Prostate gland (tissue), 2 donors: ENCODE measurements at places on chromosomes 7 and 10. TPM values are rescaled to one million over a fixed set of nuclear protein-coding genes. Genes with fewer than 3 reads are reported as not detected.

CCL26 gene
- total RNA-seq: not detected

GRCh38 chr7:55964261-55965099, at the start of gene NIPSNAP2:
NIPSNAP2 (plus strand) TSS chr7:55964585; CDS start chr7:55964610, 25 bp downstream.
- H3K36me3 ChIP-seq: no peaks in the 10 kb centered on the region
- DNase-seq: peak; percentile 39
- no peaks in the 10 kb centered on the region for H3K27me3 ChIP-seq
- peak within 1 kb of the TSS; percentile 64 for H3K4me3 ChIP-seq
- peak within 1 kb of the TSS; percentile 96 for H3K27ac ChIP-seq

GRID1 gene
- total RNA-seq: 10.0 TPM

DNA sequence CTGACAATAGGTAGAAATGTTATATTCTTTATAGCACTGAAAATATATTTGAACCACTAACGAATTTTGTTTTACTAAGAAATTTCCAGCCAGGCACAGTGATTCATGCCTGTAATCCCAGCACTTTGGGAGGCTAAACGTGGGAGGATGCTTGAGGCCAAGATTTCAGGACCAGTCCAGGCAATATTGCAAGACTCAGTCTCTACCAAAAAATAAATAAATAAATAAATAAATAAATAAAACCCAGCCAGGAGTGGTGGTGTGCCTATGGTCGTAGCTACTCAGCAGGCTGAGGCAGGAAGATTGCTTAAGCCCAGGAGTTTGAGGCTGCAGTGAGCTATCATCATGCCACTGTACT, 39.8 kb downstream of the PIP4K2A start:
- no peak overlapping the region for H3K4me3 ChIP-seq
- no peaks in the 10 kb centered on the region for H3K4me1 ChIP-seq
- H3K27ac ChIP-seq: no peak overlapping the region
- no peak for DNase-seq
- H3K27me3 ChIP-seq: no peaks in the 10 kb centered on the region
- no peaks in the 10 kb centered on the region for H3K36me3 ChIP-seq

DNA sequence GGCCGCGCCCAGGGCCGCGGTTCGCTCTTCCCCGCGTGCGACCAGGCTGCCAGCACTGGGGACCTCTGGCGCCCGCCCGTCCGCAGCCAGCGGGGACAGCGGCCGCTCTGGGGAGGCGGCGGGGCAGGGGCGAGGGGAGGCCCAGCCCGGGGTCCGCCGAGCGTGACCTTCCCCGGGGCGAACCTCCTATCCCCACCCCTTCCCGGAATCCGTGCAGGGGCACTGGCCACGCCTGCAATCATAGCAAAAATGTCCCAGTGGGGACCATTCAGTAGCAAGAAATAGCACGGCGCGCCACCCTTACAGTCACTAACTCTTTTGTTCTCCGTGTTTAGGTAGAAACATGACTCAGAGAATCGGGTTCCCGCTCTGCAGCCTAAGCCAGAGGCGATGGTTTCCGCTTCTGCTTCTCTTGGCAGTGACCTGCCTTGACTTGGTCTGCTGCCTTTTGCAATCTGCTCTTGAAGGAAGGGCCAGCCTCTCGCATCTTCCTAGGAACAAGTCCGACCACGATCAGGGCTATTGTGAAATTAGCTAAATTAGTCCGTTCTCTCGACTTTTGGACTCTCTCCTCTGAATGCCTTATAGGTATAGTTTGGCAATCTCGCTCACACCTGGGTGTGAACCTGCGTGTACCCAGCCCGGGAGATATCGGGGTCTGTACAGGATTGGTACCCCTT, 79.3 kb upstream of the ACBD5 start:
- DNase-seq: peak; percentile 58
- H3K4me3 ChIP-seq: peak overlapping the region; percentile 19
- H3K36me3 ChIP-seq: no peaks in the 10 kb centered on the region
- H3K27ac ChIP-seq: no peak overlapping the region

DNA sequence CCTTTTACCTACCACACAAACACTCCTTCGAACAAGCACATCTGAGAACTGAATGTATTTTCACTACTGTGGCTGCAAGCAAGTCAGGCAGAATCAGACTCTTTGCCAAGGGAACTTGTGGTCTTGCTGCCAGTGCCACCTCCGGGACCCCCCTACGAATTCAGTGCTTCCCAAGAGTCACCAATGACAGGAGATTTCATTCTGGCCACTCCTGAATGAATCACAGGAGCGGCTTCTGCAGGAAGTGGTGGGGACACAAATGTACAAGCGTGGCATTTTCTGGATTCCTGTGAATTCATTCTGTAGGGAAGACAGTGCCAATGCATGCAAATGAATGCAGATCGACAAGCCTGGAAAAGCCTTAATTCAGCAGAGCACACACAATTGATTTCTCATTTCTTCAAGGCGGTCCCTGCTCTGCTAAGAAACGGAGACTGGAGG, 161.2 kb downstream of the CAMK1D start:
- H3K4me3 ChIP-seq: no peak overlapping the region
- H3K27me3 ChIP-seq: no peaks in the 10 kb centered on the region
- no peak for DNase-seq
- no peaks in the 10 kb centered on the region for H3K4me1 ChIP-seq

GRCh38 chr10:72170263-72170662, 45.5 kb upstream of the ANAPC16 start:
- no peak overlapping the region for H3K27ac ChIP-seq
- no peaks in the 10 kb centered on the region for H3K36me3 ChIP-seq
- H3K27me3 ChIP-seq: no peaks in the 10 kb centered on the region
- DNase-seq: no peak
- no peaks in the 10 kb centered on the region for H3K4me1 ChIP-seq

DNA sequence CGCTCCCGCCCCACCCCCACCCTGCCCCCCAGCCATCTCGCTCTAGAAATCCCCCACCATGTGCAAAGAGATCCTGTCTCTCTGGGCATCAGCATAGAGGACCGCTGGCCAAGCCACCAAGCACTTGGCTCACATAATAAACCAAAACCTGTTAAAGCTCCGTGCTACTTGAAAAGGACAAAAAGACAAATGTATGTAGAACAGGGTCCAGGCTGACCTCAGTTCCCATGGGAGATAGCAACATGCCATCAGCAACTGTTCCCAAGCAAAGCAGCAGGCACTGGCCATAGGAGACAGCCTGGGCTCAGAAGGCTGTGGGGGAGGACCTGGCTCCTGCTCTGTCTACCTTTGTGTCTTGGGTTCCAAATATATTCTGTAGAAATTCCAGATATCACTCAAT, 38.4 kb upstream of the GDF10 start:
- H3K27ac ChIP-seq: no peak overlapping the region
- H3K27me3 ChIP-seq: no peaks in the 10 kb centered on the region
- no peaks in the 10 kb centered on the region for H3K36me3 ChIP-seq
- no peak for DNase-seq
- H3K4me3 ChIP-seq: no peak overlapping the region
- H3K4me1 ChIP-seq: no peaks in the 10 kb centered on the region

DNA sequence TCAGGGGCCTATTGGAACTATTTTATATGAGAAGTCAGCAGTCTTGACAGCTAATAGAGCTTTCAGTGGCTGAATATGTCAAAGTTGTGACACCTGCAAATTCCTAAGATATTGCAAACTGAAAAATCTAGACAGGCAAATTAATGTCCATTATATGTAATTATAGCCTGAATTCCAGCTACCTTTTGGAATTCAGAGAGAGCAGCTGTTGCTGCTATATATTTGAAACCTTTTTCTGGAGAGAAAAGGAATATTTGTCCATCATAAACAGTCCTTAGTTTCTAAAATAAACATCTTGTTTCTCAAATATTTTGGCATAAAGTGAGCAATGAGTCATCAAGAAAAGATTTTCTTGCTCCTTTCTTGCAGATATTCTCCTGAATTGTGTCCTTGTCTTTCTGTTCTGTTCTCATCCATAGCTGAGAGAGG, 408.9 kb upstream of the SEMA3D start:
- H3K4me1 ChIP-seq: no peaks in the 10 kb centered on the region
- DNase-seq: no peak
- no peaks in the 10 kb centered on the region for H3K36me3 ChIP-seq
- no peaks in the 10 kb centered on the region for H3K27me3 ChIP-seq
- no peak overlapping the region for H3K4me3 ChIP-seq

- H3K4me1 ChIP-seq: peaks cover 9% of the 10 kb centered on the region
- H3K27me3 ChIP-seq: no peaks in the 10 kb centered on the region
- peak overlapping the region; percentile 73 for H3K27ac ChIP-seq
Measured at GRCh38 chr10:97718178-97718577, 4.6 kb downstream of the MARVELD1 start.

DNA sequence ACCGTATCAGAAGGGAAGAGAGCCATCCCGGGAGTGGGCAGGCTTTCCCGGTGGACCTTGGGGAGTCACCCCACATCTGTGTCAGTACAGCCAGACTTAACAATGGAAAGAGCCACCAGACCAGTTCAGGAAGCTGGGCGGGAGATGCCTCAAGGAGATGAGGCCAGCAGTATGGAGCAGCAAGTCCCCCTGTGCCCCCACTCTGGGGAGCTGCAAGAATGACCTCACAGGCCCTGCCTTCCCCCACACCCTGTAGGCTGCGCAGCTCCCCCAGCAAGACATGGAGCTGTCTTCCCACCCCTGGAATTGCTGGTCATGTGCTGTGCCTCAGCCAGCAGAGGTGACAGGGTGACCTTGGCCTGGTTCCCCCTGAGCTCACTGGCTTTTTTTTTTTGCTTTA, 76.8 kb upstream of the INSIG1 start:
- H3K27me3 ChIP-seq: no peaks in the 10 kb centered on the region
- no peak overlapping the region for H3K4me3 ChIP-seq
- DNase-seq: no peak

DNA sequence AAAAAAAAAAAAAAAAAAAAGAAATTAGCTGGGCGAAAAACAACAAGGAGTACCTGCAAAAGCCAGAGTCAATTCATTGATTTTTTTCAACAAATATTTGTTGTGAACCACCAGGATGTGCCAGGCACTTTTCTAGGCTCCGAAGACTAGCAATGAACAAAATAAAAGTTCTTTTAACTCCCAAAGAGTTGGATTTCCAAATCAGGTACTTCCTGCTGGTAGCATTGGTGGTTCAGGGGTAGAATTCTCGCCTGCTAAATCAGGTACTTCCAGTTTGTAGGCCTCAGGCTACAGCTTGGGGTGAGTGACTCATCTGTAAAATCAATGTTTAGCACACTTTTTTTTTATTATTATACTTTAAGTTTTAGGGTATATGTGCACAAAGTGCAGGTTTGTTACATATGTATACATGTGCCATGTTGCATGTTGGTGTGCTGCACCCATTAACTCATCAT, 10.9 kb downstream of the PPA1 start:
- H3K4me3 ChIP-seq: no peak overlapping the region
- H3K27me3 ChIP-seq: no peaks in the 10 kb centered on the region
- no peak overlapping the region for H3K27ac ChIP-seq
- H3K36me3 ChIP-seq: no peaks in the 10 kb centered on the region
- peak; percentile 43 for DNase-seq

- no peaks in the 10 kb centered on the region for H3K36me3 ChIP-seq
- peak overlapping the region; percentile 47 for H3K27ac ChIP-seq
- no peaks in the 10 kb centered on the region for H3K4me1 ChIP-seq
- no peak overlapping the region for H3K4me3 ChIP-seq
- H3K27me3 ChIP-seq: no peaks in the 10 kb centered on the region
Measured at GRCh38 chr10:102753718-102754117, 10.0 kb downstream of the WBP1L start.

GRCh38 chr10:60465801-60466200, 76.1 kb upstream of the ANK3 start:
- H3K27ac ChIP-seq: no peak overlapping the region
- DNase-seq: no peak
- no peak overlapping the region for H3K4me3 ChIP-seq

DNA sequence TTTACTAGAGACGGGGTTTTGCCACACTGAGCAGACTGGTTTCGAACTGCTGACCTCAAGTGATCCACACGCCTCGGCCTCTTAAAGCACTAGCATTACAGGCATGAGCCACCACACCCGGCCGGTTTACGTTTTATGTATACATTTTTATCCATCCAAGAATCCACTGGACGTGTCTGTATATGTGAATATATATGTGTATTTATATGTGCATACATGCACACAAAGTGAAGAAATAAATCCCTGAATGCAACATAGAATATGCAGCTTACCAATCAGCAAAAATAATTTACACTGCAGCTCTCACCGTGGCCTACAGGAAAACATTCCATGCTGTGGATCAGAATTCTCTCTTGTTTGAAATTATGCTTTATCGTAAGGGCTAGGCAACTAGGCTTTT, 23.3 kb downstream of the DCLRE1C start:
- no peaks in the 10 kb centered on the region for H3K36me3 ChIP-seq
- H3K4me3 ChIP-seq: no peak overlapping the region
- no peaks in the 10 kb centered on the region for H3K27me3 ChIP-seq
- no peak overlapping the region for H3K27ac ChIP-seq
- no peak for DNase-seq
- H3K4me1 ChIP-seq: no peaks in the 10 kb centered on the region

ATP6V0A4 gene
- 1.2 TPM for total RNA-seq

DNA sequence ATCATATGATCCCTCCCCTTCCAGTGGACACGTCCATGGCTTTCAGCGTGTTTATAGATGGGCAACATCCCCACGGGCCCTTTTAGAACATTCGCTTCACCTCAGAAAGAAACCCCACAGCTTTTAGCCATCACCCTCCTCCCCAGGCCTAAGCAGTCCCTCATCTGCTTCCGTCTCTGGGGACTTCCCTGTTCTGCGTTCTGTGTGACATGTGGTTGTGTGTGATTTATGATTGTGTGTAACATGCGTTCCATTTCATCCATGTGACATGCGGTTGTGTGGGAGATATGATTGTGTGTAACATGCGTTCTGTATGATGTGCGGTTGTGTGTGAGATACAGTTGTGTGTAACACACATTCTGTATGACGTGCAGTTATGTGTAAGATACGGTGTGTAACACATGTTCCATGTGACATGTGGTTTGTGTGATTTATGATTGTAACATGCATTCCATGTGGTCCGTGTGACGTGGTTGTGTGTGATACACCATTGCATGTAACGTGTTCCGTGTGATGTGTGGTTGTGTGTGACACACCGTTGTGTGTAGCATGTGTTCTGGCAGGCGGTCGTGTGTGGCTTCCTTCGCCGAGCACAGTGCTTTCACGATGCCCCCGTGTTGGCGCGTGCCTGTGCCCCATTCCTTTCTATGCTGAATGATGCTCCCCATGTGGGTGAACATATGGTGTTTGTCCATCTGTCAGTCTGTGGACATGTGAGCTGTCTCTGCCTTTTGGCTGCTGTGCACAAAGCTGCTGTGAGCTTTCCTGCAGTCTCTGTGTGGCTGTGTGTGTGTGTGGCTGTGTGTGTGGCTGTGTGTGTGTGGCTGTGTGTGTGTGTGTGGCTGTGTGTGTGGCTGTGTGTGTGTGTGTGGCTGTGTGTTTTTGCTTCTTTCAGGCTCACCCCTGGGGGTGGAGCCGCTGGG, 26.2 kb downstream of the PWWP2B start:
- H3K4me1 ChIP-seq: peaks cover 33% of the 10 kb centered on the region
- no peak overlapping the region for H3K4me3 ChIP-seq
- no peak for DNase-seq
- H3K27ac ChIP-seq: peak overlapping the region; percentile 89

GRCh38 chr10:70368774-70369482, 13.5 kb downstream of the LRRC20 start:
- H3K4me3 ChIP-seq: no peak overlapping the region
- no peaks in the 10 kb centered on the region for H3K4me1 ChIP-seq
- DNase-seq: no peak
- H3K27me3 ChIP-seq: no peaks in the 10 kb centered on the region
- no peak overlapping the region for H3K27ac ChIP-seq

- H3K4me1 ChIP-seq: no peaks in the 10 kb centered on the region
- H3K27ac ChIP-seq: no peak overlapping the region
- H3K27me3 ChIP-seq: no peaks in the 10 kb centered on the region
- no peak for DNase-seq
- H3K4me3 ChIP-seq: no peak overlapping the region
Measured at GRCh38 chr10:95404462-95404858, 113.7 kb upstream of the PDLIM1 start.

GALNT17 gene
- total RNA-seq: 58.1 TPM
